ENCODE measurements at places on chromosomes 2 and 18.

GRCh38 chr2:148614322-148615049 lies 30.1 kb upstream of the EPC2 start:
- DNase-seq: no peak

- DNase-seq: no peak
These were observed at the start of gene TEX44 for GRCh38 chr2:231592636-231593145. Gene TEX44 (plus strand): TSS chr2:231592864. CDS start chr2:231592952, 88 bp downstream.

DNA sequence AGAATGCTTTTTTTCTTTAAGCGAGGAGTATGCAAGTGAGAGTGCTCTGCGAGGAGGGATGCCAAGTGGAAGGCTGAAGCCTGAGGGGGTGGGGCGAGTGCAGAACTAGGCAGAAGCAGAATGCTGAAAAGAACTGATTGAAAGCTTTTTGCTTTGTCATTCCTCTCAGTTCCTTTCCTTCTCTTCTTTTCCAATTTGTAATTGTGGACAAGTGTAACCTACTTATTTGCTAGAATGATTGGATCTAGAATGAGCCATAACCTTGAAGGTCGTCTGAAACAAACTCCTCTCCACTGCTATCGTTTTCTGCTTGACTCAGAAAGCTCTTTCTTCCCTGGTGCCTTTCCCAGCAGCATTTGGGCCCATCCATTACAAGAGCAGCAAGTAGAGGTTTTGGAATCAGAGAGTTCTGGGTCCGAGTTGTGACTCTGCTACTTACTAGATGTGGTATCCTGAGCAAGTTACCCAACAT lies 115.3 kb downstream of the METTL8 start:
- DNase-seq: no peak

DNA sequence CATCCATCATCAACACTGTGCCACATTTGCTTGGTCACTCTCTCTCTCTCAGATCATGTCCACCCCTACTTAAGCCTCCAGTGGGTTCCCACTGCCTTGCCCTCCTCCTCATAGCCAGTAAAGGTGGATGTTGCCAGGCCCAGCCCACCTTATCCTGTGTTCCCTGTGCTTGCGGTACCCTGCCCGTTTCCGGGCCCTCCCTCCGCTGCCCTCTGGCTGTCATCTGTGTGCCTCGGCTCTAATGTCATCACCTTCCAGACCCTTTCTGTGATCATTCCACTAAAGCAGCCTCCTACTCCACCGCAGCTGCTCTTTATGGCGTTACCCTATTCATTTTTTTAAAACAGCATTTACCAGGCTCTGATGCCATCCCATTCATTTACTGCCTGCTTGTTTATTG lies 305.7 kb upstream of the SKOR2 start:
- no peak for DNase-seq

DNA sequence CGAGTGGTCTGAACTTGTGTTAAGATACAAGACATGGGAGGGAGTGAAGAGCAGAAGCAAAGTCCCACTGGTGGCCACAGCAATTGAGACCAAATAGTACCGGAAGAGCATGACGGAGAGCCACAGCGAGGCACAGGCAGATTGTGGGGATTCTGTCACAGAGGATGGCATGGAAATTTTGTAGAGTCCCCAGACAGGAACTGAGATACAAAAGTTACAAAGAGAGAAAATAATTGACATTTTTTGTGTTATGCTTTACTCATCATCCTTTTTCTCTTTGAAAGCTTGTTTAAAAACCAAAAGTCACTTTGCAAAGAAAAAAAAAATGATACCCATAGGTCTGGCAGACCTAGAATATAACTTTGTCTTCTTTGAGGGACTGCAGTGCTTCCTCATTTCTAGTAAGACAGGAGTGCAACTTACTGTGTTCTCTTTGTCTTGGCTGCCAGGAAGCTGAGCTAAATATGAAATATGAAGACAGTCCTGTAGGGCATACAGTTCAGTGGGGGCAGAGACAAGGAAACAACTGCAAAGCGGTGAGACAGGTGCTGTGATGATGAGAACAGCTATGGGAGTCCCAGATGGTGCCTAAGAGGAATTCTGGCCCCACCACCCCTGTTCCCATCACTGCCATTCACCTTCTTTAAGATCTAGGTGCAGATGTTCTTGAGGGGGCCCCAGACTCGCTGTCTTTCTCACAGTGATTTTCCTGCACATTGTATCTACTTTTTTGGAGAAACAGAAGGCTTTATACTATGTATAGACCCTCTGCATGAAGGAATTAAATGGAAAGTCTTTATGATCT lies 5.2 kb downstream of the ARHGAP25 start:
- DNase-seq: no peak

- no peak for DNase-seq
These were observed 132.7 kb upstream of the NDUFV2 start for GRCh38 chr18:8969639-8970390.

GRCh38 chr2:57906152-57906732 lies 140.4 kb upstream of the VRK2 start:
- peak; percentile 50 for DNase-seq

- DNase-seq: no peak
These were observed 99.8 kb downstream of the EN1 start for GRCh38 chr2:118747637-118748036.

GRCh38 chr2:233799716-233800115 lies 21.6 kb downstream of the MROH2A start:
- no peak for DNase-seq

- DNase-seq: no peak
These were observed 47.3 kb downstream of the C2orf42 start for GRCh38 chr2:70143314-70144150.

- DNase-seq: no peak
These were observed 83.4 kb upstream of the RTN4 start for GRCh38 chr2:55133467-55134315.

DNA sequence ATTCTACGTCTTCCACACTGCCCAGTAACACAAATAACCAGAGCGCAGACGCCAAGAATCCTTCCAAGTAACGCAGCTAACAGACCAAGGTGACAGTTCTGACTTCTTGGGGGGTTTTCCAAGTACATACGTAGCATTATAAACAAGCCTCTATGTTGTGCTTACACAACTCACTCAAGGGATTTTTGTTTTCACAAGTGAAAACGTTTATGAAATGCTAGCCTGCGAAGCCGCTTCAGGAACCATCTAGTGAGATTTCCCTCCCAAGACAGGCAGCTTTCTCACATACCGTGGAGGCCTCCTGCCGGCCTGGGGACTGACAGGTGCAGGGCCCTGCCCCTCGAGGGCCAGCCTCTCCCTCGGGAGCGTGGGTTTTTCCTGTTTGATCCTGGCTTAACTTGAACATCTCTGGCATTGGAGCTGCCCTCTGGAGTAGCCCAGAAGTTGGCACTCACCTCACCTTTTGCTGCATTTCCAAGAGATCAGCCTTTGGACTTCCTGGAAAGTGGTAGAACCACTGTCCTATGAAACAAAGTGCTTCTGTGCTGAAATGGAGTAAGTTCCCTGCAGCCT lies 151.1 kb downstream of the MBP start:
- DNase-seq: no peak

DNA sequence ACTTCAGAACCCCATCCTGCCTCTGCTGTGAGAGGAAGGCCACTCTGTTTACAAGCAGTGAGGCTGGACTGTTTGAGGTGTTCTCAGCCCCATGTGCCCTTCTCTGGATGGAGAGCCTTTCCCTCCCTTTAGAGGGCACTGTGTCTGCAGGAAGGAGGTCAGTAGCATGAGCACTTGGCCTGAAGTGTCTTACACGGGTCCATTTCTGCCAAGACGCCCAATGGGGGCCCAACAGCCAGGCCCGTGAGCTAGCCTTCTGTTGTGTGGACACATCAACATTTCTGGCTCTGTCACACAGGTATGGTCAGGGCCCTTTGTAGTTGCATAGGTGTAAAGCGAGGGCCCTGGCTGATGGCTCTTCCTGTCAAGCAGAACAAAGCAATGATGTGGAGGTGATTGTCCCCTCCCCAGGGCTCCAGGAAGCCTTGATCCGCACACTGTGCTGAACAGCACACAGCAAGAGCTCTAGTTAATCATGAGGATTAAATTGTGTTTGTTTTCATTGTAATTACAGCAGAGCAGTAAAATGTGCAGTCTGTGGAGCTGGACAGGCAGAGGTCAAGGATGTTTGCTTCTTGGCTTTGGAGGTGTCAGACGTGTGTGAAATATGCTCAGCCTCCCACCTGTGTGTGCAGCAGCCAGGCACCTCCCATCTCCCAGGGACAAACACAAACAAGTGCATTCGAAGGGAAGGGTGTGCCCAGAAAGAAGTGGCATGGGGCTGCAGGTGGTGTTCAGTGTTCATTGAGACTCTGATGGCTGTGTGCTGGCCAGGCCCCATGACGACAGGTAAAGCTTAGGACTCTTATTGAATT lies 132.1 kb downstream of the SH3RF3 start:
- DNase-seq: peak; percentile 42

GRCh38 chr18:32261003-32261402 lies 71.2 kb downstream of the MEP1B start:
- peak; percentile 57 for DNase-seq

DNA sequence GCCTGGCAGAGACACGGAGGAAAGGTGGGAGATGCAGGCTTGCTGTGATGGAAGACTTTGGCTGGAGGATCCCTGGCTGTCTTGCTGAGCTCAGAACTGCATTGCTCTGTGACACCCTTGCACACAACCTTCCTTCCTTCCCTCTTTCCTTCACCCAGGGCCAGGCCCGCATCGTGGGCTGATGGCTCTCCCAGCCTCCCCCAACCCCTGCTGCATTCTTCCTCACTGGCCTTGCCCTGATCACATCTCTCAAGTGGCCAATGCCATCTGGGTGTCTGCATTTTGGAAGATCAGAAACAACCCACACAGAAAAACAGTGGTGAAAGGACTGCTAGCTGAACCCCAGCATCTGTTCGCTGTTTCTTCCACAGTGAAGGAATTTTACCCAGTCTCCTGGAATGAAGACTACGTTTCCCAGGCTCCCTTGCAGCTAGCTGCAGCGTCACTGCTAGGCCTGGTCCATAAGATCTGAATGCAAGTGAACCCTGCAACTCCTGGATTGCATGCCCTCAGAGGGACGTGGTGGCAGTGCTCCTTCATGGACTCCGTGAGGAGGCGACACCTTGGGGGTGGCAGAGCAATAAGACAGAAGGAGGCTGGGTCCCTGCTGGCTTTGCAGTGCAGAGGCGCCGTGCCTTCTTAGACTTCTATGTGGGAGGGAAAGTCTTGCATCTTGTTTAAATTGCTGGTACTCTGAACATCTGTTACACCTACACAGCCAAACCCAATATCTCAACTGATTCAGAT lies 78.9 kb upstream of the YWHAQ start:
- DNase-seq: no peak

Data from HEK293T (cell line).